ENCODE measurements at places on chromosomes 3 and 15. TPM values are rescaled to one million over a fixed set of nuclear protein-coding genes. Genes with fewer than 3 reads are reported as not detected.

DNA sequence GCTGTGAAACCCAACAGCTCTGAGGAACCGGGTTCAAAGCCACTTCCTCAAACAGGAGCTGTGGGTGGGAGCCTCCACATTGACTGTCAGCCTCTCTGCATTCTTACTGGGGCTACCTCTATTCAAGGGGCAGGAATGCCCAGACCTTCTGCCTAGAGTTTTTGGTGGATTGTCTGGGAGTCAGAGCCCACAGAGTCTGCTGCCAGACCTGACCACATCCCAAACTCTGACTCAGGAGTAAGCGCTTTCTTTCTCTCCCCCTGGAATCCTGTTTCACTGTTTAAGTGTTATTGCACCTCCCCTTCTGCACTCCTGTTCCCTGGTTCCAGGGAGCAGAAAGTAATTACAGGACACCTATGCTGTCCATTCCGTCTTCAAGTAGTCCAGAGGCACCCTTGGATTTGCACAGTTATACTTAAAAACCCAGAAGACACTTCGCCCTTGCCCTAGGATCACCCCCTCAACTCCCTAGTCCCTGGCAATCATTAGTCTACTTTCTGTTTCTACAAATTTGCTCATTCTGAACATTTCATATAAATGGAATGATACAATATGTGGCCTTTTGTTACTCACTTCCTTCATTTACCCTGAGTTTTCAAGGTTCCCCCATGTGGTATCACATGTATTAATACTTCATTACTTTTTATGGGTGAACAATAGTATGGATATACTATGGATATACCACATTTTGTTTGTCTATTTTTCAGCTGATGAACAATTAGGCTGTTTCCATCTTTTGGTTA lies 37.9 kb upstream of the TJP1 start:
- no peaks in the 10 kb centered on the region for H3K36me3 ChIP-seq
- peaks cover 25% of the 10 kb centered on the region for H3K27me3 ChIP-seq
- DNase-seq, result no peak
- no peaks in the 10 kb centered on the region for H3K4me1 ChIP-seq

GRCh38 chr15:58200739-58201138 lies 62.6 kb downstream of the AQP9 start:
- H3K4me3 ChIP-seq, result no peak overlapping the region
- H3K4me1 ChIP-seq, result no peaks in the 10 kb centered on the region
- H3K27ac ChIP-seq, result no peak overlapping the region
- DNase-seq, result no peak

DNA sequence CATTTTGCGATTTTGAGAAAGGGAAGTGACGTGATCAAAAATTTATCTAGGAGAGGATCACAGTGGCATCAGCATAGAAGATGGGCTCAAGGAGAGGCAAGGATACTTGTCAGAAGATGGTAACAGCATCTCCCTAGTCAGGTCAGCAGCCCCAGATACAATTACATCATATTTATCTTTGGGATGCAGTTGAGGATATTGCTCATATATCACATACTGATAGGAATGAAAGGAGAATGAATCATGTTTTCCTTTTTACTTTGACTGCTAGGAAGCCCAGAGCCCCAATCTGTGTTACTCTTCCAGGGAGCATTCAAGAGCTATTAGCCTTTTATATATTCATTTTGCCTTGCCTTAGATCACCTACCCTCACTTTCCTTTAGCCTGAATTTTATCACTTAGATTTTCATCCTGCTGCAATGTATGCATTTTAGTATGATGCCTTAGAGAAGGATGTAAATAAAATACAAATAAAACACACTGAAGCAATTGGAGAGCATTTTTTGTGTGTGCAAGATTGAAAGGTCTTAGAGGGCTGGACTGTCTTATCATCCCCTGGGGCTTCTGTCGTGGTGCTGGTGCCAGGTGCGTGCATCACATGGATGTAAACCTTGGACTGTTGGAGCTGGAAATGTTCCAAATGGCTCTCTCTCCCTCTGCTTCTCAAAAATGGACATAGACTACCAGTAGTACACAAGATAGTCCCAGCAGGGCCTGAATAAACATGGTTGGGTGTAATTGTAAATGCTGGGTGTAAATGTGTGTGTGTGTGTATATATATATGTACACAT lies 40.3 kb downstream of the CORO2B start:
- H3K36me3 ChIP-seq, result no peaks in the 10 kb centered on the region
- H3K27ac ChIP-seq, result no peak overlapping the region
- no peak for DNase-seq
- no peak overlapping the region for H3K4me3 ChIP-seq
- peaks cover 7% of the 10 kb centered on the region for H3K27me3 ChIP-seq
- no peaks in the 10 kb centered on the region for H3K4me1 ChIP-seq

The P2RY14 gene
- total RNA-seq, result 0.70 TPM

The LYSMD4 gene
- total RNA-seq, result 4.5 TPM

DNA sequence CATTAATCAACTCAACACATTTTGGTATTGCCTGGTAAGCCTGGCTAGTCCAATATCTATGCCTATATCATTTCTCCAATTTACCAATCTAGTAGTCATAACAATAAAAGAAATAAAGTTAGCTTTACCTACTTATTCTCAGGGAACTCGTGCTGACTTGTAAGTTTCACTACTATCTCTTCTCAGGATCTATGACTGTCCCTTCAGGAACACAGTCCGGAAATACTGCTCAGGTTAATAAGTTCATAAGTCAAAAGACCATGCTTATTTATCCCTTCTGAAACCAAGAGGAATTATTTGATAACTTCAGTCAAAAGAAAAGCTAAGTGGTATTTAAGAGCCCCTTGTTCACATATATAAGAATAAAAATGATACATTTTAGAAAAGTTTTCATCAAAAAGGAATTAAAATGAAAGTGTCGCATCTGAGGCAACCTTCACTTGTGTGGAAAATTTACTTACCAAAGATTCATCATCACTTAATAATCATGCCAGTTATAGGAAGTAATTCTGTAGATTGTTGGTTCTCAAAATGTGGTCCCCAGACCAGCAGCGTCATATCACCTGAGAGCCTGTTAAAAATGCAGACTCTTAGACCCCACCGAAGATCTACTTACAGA lies 15.5 kb upstream of the THRB start:
- H3K4me3 ChIP-seq, result no peak overlapping the region
- H3K27me3 ChIP-seq, result peaks cover 1% of the 10 kb centered on the region
- peaks cover 2% of the 10 kb centered on the region for H3K4me1 ChIP-seq
- no peak overlapping the region for H3K27ac ChIP-seq
- no peaks in the 10 kb centered on the region for H3K36me3 ChIP-seq

DNA sequence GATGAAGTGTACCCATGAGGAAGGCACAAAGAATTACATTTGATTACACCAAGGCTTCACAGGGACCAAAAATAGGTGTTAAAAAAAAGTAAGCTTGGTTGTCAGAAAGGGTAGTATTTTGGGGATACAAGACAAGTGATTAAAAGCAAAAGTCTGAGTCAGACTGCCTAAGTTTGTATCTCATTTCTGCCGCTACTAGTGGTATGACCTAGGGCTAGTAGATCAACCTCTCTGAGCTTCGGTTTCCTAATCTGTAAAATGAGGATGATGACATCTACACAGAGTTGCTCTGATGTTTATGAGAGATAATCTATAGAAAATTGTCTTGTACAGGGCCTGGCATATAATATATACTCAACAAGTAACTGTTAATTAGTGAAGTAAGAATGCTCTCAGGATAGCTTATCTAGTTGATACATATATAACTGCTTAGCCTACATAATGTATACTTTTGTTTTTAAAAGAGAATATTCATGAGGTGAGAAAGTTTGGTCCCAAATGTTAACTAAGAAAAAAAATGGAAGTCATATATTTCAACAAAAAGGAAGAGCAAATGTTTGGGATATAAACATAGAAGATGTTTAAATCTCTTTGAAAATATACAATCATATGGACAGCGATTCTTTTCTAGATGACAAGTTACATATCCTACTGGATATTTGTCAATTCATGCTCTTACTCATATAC lies 163.0 kb upstream of the SLC2A2 start:
- H3K36me3 ChIP-seq, result peaks cover 19% of the 10 kb centered on the region
- no peak overlapping the region for H3K4me3 ChIP-seq

GRCh38 chr3:127699416-127700300 lies 26.9 kb downstream of the ABTB1 start:
- H3K27me3 ChIP-seq, result peaks cover 3% of the 10 kb centered on the region
- H3K36me3 ChIP-seq, result no peaks in the 10 kb centered on the region
- H3K27ac ChIP-seq, result no peak overlapping the region
- no peak overlapping the region for H3K4me3 ChIP-seq
- H3K4me1 ChIP-seq, result peaks cover 3% of the 10 kb centered on the region

DNA sequence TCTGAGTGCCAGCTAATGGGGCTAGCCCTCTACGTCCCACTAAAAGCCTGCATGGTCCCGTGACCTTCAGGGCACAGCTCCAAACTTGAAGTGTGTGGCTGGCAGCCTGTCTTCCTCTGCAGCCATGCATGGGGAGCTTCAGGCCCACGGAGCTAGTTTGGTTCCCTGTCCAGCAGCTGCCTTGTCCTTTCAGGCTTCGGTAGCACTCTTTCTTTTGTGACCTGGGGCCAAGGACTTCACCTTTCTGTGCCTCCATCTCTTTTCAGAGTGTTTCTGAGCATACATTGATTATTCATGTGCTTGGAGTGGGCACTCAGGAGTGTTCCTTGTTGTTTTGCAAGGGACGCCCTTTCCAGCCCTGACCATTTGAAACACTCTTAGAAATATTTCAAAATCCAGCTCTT lies 155.2 kb downstream of the DNAJB8 start:
- no peak for DNase-seq
- peaks cover 6% of the 10 kb centered on the region for H3K36me3 ChIP-seq
- H3K4me3 ChIP-seq, result no peak overlapping the region
- no peak overlapping the region for H3K27ac ChIP-seq
- H3K27me3 ChIP-seq, result no peaks in the 10 kb centered on the region
- peaks cover 33% of the 10 kb centered on the region for H3K4me1 ChIP-seq

The ZNF620 gene
- total RNA-seq, result 3.6 TPM

DNA sequence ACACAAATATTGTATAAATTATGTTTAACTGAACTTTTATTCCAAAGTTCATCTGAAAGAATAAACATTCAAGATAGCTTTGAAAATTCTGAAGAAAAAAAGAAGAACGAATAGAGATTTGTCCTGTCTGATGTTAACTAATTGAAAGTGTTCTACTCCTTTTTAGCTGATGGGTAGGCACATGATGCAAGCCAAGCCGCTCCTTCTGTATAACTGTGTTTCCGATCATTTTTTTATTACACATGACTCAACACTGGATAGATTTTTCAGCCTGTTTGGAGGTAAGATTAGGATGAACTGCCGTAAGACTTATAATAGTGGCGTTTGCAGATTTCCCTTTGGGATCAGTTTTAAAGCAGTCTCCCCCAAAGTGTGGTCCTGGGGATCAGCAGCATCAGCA lies 19.0 kb downstream of the NSUN3 start:
- H3K27me3 ChIP-seq, result no peaks in the 10 kb centered on the region
- DNase-seq, result no peak
- peaks cover 14% of the 10 kb centered on the region for H3K36me3 ChIP-seq
- peaks cover 48% of the 10 kb centered on the region for H3K4me1 ChIP-seq
- H3K27ac ChIP-seq, result no peak overlapping the region

- peaks cover 3% of the 10 kb centered on the region for H3K36me3 ChIP-seq
- H3K27me3 ChIP-seq, result no peaks in the 10 kb centered on the region
- no peaks in the 10 kb centered on the region for H3K4me1 ChIP-seq
- DNase-seq, result no peak
Observed at GRCh38 chr3:40494698-40495097, 11.1 kb upstream of the ZNF620 start.

Measured in activated CD8-positive, alpha-beta T cell treated with anti-CD3 and anti-CD28 coated beads for 36 hours (primary cell).